Urinary bladder (tissue), 4 donors: ENCODE measurements at places on chromosomes 5 and 9. TPM values are rescaled to one million over a fixed set of nuclear protein-coding genes. Genes with fewer than 3 reads are reported as not detected.

DNA sequence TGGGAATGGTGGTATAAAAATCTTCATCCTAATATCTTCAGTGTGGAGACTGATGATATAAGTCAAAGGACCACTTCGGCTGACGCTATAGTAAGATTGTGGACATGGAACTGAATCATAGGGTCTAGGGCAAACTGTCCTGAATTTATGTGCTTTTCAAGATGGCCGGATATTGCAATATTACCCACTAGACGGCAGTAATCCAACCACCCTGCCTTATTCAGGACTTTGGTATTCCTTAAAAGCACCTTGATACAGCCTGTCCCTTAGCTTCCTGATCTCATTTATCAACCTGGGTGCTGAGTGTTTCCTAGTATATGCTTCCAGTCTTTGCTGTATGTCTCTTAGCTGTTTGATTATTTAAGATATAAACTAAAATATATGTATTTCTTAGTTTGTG, 71.2 kb upstream of the COX7C start:
- no peak for DNase-seq

DNA sequence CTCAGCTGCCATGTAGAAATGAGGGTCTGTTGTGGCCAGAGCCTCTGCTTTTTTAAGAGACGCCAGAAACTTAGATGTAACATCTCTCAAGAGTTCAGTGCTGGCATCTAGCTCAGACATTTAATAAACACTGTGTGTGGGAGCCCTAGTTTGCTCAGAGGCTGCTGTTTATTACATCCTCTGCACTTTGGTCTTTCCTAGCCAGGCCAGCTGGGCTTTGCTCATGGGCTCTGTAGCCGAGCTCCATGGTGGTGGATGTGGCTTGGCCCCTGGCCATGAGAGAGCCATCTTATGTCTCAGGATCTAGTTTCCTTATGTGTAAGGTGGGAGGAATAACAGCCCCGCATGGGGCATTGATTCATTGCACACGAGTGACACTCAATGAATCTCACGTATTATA, 30.0 kb downstream of the ARHGEF37 start:
- no peak for DNase-seq

DNA sequence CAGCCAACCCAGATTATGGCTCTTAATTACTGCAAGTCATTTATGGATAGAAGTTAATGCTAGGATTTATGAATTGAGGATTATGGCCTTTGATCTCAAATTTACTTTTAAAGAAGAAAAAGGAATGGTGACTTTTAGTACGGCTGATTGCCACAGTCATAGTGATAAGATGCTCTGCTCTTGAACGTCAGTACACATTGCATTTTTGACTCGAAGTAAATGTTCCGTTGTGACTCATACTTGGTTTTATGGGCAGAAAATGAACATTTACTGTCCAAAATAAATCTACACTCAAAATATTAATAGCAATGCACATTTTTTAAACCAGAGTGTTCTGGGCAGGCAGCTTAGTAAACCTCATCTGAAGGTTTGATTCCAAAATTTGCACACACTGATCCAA, 830 bp downstream of the ADAMTSL1 start:
- DNase-seq = no peak

DNA sequence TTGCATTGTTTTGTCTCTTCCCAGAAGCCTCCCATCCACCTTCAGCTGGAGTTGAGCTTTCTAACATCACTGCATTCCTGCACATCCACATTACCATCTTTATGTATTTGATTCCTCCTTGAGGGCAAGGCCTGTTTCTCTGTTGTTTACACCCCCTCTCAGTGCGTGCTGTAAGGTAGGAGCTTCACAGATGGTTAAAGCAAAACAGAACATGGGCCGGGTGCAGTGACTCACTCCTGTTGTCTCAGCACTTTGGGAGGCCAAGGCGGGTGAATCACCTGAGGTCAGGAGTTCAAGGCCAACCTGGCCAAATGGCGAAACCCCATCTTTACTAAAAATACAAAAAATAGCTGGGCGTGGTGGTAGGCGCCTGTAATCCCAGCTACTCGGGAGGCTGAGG, 110.9 kb downstream of the KCNIP1 start:
- no peak for DNase-seq

- no peak for DNase-seq
Observed at GRCh38 chr5:116507941-116508655, 66.5 kb downstream of the SEMA6A start.

GRCh38 chr9:121748727-121749423, 97.4 kb downstream of the DAB2IP start:
- DNase-seq = no peak

GRCh38 chr9:4096121-4096520, 203.7 kb downstream of the GLIS3 start:
- DNase-seq = no peak

DNA sequence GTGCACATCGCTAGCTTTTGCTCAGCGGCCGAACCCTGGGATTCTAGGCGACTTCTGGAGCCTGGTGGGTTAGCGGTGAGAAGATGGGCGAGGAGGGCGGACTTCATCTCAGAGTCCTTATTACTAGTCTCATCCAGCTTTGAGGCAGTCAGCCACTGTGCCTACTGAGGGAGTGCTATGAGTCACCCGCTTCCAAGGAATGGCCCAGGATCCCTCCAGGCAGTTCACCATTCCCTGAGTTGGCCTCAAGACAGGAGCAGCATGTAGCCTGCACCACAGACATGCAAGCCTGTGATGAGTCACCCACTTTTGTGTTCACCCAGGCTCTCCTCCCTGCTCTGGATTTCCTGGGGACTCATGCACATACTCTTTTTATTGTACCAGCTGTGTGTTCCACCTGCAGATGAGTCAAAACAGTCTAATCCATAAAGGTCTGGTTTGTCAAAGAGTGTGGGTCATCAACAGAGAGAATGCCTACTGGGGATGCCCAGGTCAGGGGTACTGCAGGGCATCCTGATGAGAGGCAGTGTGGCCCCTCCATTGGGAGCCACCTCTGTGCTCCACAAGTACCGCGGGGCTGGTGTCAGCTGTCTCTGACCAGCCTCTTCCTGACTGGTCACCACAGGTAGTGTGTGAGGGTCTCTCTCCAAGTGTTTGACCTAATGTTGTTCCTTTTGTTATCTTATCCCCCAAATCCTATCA, 20.2 kb downstream of the SLC22A5 start:
- no peak for DNase-seq

DNA sequence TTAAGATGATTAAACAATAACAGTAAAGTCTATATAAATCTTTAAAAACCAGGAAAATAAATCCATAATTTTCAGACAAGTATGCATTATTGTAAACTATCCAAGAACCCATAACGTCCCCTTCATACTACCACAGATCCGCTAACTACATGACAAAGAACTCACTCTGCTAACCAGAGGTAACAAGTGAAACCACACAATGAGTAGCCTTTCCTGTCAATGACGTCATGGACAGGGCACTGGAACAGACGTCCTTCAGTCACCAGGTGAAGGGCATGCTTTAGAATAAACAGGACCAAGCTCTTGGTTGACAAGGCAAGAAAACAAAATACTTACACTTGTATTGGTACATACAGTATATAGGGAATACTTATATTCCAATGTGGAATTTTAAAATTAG, 45.2 kb downstream of the RNF130 start:
- DNase-seq = no peak

GRCh38 chr9:132151118-132151517, 10.7 kb upstream of the NTNG2 start:
- no peak for DNase-seq

SURF2 gene
- total RNA-seq = 7.0 TPM

MSX2 gene
- 11.3 TPM for total RNA-seq

CTXN3 gene
- 1.1 TPM for total RNA-seq

TMED9 gene
- total RNA-seq = 50.9 TPM
